Epithelial cell of prostate (primary cell): ENCODE measurements at places on chromosomes 7 and 10.

DNA sequence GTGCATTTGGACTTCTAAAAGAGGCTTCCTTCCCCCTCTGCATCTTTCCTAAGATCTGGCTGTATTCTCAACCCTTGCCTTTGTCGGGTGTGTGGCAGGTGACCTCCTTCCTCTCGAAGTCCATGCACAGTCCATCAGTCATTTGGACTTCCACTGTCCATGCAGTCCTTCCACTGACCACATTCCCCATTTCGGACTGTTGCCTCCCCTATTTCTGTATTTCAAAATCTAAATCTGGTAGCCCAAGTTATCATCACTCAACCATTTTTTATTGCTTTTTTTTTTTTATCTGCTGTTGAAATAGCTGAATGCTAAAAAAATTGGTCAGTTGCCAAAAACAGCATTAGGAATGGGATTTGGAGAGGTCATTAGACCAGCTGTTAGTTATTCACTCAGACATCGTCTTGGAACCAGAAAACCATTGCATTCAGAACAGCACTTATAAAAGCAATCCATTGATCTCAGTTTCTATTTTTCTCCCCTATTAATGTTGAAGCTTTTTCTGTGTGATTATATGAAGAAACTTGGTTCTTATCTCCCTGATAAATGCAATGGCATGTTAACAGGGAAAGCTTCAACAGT is 575.6 kb downstream of the KIF20B start:
- no peak for DNase-seq

DNA sequence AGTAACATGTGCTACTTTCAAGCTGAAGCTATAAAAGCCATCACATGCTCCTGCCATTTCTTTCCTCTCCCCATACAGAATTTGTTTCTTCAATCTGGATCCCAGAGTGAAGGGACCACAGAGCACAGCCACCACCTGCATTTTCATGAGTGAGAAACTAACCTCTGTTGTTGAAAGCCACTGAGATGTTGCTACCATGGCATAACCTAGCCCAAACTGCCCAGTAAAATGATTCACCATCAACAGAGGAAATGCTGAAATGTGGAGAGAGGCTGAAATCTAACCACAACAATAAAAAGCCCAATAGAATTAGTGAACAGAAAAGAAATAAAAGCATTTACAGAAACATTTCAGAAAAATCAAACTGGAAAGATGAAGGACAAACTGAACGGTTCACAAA is 125.2 kb downstream of the AMPH start:
- no peak for DNase-seq

DNA sequence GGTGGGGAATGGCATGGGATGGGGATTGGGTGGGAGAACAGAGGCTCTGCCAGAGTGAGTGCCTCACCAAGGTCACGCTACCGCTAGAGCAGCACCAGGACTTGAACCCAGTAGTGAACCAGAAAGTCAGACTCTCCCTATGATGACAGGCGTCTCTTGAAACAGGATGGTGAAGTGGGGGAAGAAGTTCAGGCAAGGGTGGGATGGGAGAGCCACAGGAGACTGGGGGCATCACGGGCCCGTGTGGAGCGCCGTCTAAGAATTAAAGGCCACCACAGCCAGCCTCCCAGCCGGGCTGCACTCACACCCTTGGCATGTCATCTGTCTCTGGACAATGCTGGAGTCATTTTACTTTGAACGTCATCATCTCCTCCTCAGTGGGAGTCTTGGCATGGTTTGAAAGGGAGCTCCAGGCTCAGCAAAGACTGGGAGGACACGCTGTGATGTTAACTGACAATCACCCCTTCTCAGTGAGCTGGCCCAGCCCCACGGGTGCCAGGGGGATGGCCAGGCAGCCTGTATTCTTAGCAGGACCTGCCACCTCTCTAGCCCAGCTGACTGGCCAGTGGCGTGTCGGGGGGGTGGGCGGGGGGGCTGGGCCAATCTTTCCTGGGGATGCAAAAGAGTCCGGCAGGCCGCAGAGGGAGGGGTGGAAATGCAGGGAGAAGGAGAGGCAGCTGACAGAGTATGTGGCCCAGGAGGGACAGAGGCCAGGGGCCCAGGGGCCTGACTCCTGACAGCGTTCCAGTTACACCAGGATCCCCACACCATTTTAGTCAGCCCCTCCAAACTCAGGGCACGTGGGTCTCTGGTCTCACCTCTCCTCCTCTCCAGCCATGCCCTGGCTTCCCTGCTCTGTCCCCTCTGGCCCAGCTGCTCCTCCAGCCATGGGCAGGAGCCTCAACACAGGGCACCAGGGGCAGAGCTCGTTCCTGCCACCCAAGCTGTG is 96.2 kb downstream of the VOPP1 start:
- no peak for DNase-seq

GRCh38 chr10:80410122-80410521 is 1.8 kb downstream of the PRXL2A start:
- no peak for DNase-seq

DNA sequence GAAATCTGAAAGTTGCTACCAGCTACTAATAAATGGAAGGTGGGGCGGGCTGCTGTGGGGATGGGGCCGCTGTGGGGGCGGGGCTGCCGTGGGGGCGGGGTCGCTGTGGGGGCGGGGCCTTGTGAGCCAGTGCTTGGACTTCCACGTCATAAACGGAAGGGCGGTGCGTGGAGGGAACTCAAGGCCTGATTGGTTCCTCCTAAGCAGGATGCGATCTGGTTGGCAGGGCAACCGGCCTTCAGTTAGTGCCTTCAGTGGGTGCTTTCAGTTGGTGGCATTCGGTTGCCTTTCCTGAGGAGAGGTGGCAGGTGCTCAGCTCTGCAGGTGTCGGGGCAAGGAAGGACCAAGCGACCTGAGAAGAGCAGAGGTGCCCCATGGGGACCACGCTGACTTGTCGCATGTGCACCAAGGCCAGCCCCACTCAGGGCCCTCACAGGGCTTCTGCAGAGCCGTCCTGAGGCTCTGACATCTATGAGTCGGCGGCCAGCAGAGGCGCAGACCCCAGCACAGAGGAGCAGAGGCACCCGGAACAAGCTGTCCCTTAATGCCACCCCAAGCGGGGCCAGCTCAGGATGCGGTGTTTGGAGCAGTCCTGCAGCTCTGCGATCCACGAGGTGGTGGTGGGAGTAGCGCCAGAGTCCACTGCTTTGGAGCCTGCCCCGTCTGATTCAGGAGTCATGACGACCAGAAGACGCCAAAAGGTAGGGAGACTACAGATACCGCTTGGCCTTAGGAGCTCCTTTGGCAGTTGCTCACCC is 54.4 kb upstream of the PDSS1 start:
- DNase-seq, result no peak

DNA sequence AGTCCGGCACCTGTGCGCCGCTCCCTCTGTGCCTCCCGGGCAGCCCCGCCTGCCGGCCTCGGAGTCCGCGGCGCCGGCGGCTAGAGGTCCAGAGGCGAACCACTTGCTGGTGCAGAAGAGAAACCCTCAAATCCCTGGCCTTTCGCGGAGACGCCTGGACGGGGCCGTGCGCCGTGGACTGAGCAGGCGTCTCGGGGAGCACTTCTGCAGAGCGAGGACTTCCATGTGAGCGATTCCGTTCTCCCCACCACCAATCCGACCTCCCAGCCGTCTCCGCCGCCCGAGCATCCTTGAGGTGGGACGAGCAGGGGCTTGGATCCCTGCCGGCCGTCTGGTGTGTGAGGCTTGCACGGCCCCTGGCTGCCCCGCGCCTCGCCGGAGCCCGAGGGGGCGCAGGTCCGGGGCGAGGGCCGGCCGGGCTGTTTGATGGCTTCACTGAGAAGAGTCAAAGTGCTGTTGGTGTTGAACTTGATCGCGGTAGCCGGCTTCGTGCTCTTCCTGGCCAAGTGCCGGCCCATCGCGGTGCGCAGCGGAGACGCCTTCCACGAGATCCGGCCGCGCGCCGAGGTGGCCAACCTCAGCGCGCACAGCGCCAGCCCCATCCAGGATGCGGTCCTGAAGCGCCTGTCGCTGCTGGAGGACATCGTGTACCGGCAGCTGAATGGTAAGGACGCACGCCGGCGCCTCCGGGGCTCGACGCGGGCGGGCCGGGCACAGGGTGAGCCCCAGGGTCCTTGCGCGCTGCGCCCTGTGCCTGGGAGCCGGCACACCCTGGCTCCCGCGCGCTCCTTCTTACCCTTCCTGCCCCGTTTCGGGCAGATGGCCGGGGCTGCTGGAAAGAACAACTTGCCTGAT is 660 bp downstream of the GALNT17 start:
- no peak for DNase-seq

DNA sequence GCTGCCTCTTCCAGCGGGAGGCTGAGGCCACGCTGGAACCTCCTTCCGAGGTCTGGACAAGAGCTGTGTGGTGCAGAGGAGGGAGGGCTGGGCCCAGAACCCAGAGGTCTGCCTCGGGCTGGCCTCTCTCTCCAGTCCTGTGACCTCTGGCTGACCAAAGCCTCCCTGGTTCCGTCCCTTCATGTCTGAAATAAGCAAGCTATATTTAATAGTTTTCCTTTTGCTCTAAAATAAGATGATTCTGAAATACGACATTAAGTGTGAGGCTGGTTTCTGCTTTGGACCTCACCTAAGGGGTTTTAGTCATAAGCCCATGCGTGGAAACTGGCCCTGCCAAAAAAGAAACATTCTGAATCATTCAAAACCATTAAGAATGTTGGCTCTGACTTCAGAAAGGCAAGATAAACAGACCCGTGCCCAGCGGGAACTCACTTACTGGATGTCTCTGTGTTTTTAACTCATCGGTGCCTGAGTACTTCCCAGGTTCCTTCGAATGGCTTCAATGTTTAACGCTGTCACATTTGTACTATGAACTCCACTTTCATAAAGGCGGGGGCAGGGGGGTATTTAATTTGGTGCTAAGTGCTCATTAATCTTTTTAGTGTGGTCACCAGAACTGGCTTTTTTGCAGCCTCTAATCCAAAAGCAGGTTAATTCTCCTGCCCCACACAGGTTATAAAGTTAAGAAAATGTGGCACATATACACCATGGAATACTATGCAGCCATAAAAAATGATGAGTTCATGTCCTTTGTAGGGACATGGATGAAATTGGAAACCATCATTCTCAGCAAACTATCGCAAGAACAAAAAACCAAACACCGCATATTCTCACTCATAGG is 157.5 kb upstream of the KLF14 start:
- no peak for DNase-seq

GRCh38 chr7:67671006-67671548 is 674.4 kb downstream of the TYW1 start:
- no peak for DNase-seq

DNA sequence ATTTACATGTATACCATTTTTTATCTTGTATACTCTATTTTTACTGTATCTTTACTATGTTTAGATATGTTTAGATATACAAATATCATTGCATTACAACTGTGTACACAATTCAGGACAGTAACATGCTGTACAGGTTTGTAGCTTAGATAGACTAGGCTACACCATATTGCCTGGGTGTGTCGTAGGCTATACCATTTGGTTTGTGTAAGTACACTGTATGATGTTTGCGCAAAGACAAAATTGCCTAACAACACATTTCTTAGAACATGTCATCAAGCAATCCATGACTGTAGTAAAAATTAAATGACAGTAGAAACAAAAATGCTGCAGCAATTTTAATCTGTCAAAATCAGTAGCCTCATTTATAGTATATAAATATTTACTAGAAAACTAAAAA is 812.2 kb downstream of the GRM8 start:
- no peak for DNase-seq

DNA sequence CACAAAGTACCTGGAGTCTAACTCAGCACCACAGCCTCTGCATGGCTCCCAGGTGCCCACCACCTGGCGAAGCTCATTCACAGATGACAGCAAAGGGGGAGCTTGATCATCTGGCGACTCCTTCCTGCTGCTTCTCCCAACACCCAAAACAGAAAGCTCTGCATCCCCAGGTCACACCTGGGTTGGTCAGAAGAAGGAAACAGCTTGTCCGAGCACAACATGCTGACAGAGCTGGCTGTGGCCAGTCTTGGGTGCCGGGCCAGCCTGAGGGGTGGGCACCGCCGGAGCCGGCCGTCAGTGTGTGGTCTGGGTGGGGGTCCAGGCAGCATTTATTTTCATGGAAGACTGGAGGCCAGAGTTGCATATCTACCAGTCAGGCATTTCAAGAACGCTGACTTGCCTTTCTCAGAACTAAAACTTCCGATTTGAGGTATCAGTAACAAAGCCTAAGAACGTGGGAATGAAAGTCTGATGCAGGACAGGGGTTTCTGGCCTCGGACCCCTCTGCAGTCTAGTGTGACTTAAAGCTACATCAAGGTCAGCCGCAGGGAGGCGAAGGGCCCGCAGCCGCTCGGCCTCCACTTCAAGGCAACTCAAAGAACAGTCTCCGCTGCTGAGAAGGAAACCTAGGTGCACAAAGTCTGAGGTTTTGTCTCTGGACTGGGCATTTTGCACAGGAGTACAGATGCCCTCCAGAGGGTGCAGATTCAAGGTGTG is 109.6 kb downstream of the CYTH3 start:
- DNase-seq, result no peak

GRCh38 chr10:43775384-43775783 is 126.7 kb upstream of the ZNF32 start:
- DNase-seq, result no peak

DNA sequence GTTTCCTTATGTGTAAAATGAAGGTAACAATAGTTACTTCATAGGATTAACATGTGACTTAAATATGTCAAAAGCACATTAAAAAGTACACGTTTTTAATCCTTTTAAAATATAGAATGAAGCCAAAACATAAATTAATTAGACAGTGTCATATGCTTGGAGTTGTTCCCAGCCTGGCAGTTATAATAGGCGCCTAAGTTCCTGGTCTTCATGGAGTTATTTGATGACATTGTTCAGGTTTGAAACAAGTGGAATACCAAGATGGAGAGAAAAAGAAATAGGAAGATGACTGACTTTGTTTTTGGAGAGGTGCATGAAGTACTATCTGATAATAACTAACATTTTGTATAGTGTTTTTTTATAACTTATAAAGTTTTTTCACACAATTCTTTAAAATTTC is 67.3 kb downstream of the ZNRF2 start:
- no peak for DNase-seq

DNA sequence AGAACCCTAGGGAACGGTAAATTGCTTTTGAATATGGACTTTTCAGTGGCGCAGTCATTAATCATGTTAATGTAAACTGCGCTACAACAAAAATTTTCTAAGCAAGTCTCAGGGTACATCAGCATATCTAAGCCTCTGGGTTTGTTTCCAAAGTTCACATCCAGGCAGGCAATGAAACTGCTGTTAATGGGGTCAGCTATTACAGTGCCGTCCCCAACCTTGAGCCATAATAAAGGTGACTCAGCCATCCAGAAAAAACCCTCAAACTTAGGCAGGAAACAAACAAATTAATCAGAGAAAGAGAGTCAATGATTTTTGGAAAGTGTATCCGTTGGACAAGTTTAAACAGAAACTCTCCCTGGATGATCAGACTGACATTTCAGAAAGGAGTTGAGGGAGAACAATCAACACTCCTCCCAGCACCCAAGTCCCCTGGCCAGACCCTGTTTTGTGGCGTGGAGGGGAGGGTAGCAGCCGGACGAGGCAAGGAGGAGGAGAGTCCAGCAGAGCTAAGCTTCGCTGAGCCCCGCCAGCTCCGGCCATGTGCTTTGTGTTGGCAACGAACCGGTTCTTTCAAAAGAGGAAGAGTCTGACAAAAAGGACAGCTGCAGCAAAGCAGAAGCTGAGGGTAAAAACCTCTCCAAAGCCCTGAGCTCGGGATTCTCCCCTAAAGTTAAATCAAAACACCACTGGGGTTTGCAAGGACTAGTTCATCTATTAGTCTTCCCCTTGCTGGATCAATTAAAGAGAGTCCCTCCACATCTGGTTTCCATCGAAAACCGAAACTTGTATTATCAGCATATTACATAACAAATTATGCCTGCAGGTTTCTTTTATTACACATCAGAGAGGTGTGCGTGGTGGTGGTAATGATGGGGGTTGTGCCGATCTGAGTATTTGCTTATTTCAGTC is 3.6 kb downstream of the FAM53B start:
- no peak for DNase-seq

- no peak for DNase-seq
Measured at GRCh38 chr7:77450054-77450453, 33.9 kb upstream of the GSAP start.

GRCh38 chr7:114791771-114792170 is 130.1 kb upstream of the MDFIC start:
- no peak for DNase-seq
